Fibroblast of the aortic adventitia (primary cell): ENCODE measurements at places on chromosomes 13 and 19.

DNA sequence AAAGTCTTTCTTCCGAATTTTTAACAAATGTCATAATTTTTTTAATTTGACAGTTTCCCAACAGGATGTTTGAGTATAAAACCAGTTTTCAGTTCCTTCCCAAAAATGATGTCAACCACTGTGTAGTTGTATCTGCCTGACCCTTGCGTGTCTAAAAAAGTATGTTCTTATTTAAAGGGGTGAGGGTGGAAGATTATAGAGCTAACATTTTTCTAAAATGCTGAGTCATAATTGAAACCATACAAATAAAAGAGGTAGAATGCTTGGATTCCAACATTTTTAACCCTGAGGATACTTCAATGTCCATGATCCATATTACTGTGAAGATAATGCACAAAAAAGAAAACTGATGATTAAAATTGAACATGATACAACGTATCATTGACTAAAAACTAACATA, 1388.8 kb downstream of the UQCRFS1 start:
- no peak for DNase-seq

GRCh38 chr13:91406619-91407018, 8.2 kb downstream of the GPC5 start:
- peak; percentile 51 for DNase-seq

DNA sequence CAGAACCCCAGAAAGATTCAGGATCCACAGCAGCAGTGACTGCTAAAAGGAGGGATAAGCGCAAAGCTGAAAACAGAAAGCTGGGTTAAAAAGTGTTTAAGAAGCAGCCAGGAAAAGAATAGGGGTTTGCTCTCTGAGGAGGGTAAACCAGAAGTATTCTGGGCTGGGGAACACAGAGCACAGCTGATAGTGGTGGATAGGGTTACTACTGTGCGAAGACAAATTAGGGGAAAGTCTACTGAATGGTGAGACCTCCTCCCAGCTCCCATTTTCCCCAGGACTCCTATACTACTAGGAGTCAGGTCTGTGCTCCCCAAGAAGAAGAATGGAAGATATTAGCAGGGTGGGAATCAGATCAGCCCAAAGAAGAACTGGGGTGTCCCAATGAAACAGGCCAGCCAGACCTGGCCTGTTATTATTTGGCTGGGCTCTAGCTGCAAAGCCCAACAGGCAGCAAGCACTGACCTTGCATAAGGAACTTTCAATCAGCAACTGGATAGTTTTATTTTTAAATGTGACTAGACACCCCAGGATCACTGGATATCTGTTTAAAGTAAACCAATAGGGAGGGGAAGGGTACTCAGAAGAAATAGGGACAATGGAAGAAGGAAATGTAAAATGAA, 43.5 kb upstream of the SERTM1 start:
- DNase-seq, result no peak

- DNase-seq, result peak; percentile 28
Measured at GRCh38 chr19:51327066-51328001, 14.6 kb downstream of the VSIG10L start.

GRCh38 chr13:50592412-50593155, 250.9 kb downstream of the DLEU7 start:
- DNase-seq, result peak; percentile 77

GRCh38 chr19:35144600-35145436, 1.8 kb downstream of the FXYD7 start:
- DNase-seq, result no peak

DNA sequence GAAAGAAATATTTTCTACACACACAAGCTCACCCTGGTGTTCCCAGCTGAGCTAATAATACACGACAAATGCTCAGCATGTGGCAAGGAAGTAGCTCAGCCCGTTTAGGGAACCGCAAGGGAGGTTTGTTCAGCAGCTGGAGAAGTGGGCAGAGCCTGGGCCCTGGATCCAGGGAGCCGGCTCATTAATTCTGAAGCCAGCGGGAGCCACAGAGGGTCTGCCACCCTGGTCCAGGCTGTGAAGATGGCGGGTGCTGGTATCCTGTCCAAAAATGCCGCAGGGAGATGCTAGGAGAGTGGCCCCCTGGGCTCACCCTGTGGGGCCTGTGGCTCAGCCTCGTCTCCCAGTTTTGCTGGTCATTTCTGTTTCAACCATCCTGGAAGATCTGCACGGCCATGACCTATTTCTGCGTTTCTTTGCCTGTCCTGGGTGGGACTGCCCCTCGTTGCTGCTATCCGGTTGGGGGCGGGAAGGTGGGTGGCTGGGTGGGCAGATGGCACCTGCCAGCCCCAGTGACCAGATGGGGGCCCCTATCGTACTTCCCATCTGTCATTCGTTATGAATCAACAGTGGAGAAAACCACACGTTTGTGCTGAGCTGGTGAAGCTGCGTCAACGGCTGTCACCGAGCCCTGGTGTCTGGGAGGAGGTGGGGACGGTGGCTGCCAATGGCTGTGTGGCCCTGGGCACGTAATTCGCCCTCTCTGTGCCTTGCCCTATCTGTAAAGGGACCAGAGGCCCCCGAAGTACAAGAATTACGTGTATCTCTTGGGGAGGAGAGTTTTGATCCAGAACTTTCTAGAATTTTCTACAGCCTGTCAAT, 2.7 kb upstream of the GNA15 start:
- peak; percentile 7 for DNase-seq

DNA sequence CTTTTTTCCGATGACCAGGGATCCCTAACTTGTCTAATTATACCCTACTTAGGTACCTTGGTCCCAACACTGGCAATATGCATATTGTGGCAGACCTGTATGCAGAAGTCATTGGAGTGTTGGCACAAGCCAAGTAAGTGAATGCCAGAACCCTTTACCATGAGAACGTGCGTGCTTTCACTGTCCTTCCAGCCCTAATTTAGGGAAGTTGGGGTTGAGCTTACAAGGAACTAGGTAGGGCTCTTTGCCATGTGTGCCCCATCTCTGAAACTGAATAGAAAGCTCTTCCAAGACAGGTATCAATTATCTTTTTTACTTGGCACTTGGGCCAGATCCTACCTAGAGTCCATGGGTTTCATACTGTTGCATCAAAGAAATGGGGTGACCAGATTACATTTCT, 93.2 kb downstream of the FRY start:
- no peak for DNase-seq

DNA sequence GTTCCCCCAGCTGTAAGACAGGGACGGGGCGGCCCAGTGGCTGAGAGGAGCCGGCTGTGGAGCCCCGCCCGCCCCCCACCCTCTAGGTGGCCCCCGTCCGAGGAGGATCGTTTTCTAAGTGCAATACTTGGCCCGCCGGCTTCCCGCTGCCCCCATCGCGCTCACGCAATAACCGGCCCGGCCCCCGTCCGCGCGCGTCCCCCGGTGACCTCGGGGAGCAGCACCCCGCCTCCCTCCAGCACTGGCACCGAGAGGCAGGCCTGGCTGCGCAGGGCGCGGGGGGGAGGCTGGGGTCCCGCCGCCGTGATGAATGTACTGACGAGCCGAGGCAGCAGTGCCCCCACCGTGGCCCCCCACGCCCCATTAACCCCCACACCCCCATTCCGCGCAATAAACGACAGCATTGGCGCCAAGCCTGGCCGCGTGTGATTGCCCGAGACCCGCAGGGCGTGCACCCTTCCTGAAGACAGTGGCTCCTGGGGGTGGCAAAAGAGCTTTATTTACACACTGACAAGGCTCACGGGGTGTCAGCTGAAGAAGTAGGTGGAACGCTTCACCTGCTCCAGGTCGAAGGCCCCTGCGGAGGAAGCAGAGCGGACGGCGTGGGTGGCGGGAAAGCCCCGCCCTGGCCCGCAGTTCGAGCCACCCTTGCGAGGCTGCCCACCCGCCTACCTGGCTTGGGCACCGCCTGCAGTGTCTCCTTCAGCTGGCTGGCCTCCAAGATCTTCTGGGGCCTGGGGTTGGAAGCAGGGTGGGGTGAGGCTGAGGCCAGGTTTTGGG, 16.4 kb downstream of the POLRMT start:
- DNase-seq, result no peak

DNA sequence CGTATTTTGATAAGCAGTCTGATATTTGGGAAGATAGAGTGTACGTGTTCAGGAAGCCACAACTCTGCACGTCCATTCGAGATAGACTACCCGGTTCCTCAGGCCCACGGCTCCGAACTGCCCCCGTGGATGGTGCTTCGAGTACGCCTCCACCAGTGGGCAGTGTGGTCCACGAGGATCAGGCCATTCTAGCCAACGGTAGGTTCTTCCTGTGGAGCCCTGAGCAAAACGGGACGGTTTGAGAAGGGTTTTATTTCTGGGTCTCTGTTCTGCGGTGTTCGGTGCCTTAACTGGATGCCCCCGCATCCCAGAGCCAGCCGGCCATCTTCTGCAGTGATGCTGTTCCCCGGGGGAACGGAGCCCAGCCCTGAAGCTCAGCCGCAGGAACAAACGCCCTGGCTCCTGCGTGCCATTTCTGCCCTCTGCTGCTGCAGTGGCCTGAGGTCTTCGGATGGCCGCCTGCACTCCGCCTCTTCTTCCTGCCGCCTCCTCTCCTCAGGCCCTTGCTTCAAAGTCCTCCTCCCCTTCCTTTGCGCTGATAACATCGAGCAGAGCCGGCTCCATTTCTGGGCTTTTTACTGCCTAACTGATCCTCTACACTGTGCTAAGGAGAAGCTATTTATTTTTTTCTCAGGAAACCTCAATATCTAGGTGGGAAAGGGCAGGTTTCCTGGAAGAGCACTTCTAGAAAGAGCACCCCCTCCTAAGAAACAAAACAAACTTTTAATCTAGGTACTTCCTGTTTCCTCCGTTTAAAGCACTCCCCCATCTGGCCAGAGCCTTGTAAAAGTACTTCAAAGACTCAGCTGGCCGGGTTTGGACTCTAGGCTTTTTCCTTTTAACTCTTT, 36.2 kb upstream of the SLC46A3 start:
- DNase-seq, result peak; percentile 15

GRCh38 chr13:54637366-54637765, 1608.8 kb downstream of the OLFM4 start:
- no peak for DNase-seq

DNA sequence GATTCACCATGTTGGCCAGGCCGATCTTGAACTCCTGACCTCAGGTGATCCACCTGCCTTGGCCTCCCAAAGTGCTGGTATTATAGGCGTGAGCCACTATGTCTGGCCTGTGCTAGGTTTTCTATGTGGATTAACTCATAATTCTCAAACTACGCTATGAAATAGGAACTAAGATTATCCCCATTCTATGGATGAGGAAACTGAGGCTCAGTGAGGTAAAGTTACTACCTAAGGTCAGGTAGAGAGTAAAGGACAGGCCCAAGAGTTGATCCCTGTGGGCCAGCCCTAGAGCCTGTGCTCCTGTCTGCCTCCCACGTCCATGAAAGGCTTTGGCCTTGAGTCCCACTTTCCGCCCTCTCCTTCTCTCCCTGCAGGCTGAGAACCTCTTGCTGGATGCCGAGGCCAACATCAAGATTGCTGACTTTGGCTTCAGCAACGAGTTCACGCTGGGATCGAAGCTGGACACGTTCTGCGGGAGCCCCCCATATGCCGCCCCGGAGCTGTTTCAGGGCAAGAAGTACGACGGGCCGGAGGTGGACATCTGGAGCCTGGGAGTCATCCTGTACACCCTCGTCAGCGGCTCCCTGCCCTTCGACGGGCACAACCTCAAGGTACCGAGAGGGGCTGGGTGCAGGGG, 20.1 kb downstream of the MARK4 start:
- DNase-seq, result no peak

DNA sequence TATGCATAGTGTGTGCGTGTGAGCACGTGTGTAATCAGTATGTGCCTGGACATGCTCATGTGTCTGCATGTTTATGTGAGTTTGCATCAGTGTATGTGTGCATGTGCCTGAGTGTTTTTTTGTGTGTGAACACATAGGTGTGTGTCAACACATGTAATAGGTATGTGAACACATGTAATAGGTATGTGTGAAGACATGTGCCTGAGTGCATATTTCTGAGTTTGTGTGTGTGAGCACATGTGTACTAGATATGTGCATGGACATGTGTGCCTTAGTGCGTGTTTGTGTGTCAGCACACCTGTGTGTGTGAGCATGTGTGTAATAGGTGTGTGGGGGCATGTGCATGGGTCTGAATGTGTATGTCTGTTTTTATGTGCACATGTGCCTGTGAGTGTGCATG, 7.4 kb downstream of the SPPL2B start:
- DNase-seq, result no peak

DNA sequence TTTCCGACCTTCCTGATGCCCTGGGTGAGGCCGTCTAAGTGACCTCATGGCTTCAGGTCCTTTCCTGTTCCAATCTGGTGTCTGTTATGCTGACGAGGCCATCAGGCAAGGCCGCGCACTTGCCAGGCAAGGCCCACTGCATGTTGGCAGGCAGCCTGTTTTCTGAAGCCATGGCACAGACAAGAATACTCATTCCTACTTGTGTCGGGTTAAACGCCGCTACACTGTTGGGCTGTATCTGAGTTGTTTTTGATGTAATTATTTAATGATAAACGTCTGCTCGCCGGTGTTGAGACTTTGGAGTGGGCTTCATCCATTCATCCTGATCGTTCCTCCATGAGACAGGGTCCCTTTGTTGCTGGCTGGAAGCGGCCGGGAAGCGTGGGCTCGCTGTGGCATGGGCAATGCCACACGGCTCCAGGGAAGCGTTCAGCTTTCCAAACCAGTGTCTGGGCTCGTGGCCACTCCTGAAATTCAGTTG, 92.1 kb downstream of the ATP11A start:
- peak; percentile 39 for DNase-seq
